ENCODE measurements at places on chromosomes 2 and 18. TPM values are rescaled to one million over a fixed set of nuclear protein-coding genes. Genes with fewer than 3 reads are reported as not detected.
A peak's percentile ranks its signal among the peaks of the same experiment; 100 is the strongest.

GRCh38 chr2:203948733-203949132 is 12.2 kb downstream of the ICOS start:
- no peaks in the 10 kb centered on the region for H3K4me1 ChIP-seq
- no peaks in the 10 kb centered on the region for H3K36me3 ChIP-seq
- no peak for DNase-seq
- H3K27ac ChIP-seq = no peak overlapping the region
- no peaks in the 10 kb centered on the region for H3K27me3 ChIP-seq

DNA sequence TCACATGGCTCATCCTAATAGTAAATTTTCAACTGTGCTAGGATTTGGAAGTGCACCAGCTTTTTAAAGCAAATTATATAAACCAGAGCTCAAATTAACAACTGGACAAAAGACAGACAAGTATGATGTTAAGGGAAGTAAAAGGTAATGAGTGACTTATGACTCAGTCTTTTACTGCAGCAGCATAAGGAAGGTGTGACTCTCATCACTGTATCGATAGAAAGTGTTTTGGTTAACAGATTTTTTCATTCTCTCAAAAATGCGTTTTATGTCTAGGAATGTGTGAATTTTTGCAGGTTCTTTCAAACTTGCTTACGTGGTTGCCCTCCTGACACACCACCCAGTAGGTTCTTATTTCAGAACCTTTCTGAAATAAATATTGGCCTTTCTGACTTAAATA is 244.2 kb upstream of the BOD1L2 start:
- peaks cover 15% of the 10 kb centered on the region for H3K4me1 ChIP-seq
- H3K27ac ChIP-seq = no peak overlapping the region
- DNase-seq = no peak
- H3K36me3 ChIP-seq = no peaks in the 10 kb centered on the region

GRCh38 chr2:37671009-37671815 is at the start of gene CDC42EP3:
TSS of gene CDC42EP3 (minus strand) at chr2:37671642. CDS start at chr2:37646587, 25,055 bp downstream.
- peak within 1 kb of the TSS; percentile 75 for H3K27ac ChIP-seq
- H3K4me3 ChIP-seq = peak within 1 kb of the TSS; percentile 95
- peaks cover 8% of the 10 kb centered on the region for H3K27me3 ChIP-seq

Gene CSRNP3
- 3.8 TPM for total RNA-seq

Gene TMEM247
- total RNA-seq = not detected
